GM04503 (cell line): ENCODE measurements at places on chromosomes 16 and 17.

DNA sequence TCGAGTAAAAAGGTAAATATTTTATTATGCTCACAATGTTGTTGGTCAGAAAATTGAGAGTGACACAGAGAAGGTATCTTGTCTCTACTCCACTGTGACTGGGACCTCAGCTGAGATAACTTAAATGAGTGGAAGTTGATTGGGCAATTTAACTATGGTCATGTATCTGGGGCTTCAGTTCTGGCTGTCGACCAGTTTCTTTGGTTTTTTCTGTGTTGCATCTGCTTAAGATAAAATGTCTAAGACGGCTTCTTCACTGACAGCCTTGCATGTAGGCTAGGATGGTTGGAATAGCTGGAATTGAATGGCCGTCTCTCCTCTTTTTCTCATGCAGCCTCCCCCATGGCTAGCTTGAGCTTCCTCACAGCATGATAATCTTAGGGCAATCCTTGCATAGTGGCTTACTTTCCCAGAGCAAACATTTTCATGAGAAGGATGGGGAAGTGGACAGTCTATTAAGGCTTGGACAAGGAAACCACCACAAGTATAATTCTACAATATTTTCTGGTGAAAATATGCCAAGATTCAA is 433.7 kb downstream of the KIF2B start:
- no peak for DNase-seq

GRCh38 chr16:74073456-74073855 is 223.2 kb upstream of the PSMD7 start:
- no peak for DNase-seq

DNA sequence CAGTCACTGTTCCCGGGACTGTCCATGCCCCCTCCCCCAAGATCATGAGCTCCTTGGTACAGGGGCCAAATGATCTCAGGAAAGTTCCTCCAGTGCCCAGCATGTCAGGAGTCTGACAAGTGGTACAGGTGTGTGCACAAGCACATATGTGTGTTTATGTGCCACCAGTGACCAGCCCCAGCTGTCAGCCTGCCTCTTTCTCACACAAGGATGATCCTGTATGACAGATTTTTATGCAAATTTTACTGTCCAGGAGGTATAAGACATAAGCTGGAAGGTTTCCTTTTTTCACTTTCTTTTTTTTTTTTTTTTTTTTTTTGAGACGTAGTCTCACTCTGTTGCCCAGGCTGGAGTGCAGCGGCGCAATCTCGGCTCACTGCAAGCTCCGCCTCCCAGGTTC is 31.4 kb upstream of the GFOD2 start:
- no peak for DNase-seq

DNA sequence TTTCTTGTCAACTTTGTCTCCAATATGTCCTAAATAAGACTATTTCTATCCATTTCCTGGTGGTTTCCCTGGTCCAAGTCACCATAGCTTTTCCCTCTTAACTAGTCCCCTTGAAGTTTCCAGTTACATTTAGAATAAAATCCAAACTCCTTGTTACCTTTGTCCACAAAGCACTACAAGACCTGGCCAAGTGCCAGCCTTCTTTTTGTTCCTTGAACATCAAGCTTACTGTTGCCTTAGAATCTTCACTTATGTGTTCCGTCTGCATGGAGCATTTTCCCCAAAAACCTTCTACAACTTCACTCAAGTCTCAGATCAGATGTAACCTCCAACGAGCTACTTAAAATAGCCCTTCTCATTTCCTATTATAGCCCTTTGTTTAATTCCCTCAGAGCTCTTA is 101.4 kb downstream of the ITFG1 start:
- DNase-seq: no peak

DNA sequence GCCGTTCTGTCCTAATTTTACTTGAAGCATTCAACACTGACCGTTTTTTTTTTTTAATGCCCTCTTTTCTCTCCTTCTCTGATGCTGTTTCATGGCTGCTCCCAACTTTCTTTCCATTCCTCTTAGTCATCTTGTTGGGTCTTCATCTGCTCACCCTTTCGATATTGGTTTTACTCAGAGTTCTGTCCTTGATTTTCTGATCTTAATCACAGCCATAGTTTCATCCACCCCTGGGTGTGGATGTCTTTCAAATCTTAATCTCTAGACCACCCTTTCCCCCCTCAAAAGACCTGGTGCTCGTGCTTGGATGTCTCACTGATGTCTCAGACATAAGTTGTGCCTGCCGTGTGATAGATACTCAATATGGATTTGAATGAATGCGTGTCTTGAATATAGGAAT is 22.4 kb downstream of the NDEL1 start:
- DNase-seq: no peak
